ENCODE measurements at places on chromosomes 6 and 20.

- DNase-seq, result no peak
These were observed 115.2 kb upstream of the NXT1 start for GRCh38 chr20:23235173-23236027.

- peak; percentile 88 for DNase-seq
These were observed 14.7 kb upstream of the PYGB start for GRCh38 chr20:25233016-25233772.

- no peak for DNase-seq
These were observed 40.7 kb downstream of the SLC22A3 start for GRCh38 chr6:160388922-160389321.

DNA sequence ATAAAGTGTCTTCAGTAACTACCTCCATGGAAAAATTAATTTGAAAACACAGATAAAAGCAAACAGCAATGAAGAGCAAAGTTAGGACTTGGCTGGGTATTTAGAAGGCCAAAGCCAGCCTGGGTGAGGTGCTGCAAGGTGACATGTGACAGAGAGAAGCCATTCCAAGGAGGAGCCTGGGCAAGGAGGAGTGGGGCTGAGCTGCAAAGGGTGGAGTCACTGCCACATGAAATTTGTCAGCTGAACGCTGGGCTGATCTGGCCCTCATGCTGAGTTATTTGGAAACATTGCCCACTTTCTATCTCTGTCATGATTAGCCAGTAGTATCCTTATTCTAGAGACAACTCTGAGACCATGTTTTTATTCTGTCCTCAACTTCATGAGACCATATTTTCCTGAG is 76.3 kb downstream of the PERP start:
- DNase-seq, result no peak

DNA sequence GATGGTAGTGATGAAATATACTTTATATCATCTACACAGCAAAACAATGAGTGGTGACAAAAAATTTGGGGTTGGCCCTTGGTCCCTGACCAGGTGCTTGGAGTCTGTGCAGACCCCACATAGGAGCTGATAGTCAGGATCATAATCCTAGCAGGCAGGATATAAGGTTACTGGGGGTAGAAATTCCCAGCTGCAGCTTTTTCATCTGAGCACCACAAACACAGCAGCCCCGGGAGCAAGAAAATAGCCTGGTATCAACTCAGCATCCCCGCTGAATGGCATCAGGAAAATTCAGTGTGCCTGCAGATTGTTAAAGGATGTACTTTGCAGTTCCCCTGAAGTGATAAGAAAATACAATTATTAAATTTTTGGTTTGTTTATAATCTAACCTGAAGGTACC is 27.8 kb upstream of the RPL7L1 start:
- DNase-seq, result no peak

Data from MG63 (cell line).